ENCODE measurements at places on chromosomes 5 and 9. TPM values are rescaled to one million over a fixed set of nuclear protein-coding genes. Genes with fewer than 3 reads are reported as not detected.

DNA sequence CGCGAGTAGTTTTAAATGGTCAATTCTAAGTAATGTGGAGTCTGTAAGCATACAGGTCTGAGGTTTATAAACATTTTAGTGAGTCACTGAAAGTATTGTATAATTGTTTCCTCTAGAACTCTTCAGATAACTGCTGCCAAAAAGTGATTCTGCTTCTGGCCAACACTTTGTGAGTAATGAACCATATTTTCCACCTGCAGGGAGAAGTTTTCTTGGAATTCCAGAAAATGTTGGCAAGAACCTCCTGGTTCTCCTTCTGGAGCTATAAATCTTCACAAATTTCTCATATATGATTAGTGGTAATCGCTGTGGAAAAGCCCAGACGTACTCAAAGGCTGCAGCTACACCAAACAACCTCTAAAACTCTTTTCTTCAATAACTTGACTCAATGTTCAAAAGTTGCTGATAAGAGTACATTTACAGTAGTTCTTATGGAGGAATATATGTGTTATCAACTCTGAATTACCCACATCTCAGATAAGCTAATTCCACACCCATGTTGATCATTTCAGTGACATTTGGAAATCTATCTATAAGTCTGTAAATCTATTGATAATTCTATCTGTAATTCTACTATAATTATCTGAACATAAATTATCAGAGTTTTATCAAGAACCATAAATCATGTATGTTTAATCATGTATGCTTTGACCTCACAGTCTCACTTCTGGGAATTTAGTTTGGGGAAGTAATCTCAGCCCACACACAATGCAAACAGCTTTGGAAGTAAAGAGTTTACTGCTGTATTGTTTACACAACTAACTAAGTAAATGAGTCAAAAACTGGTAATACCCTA, 74.1 kb downstream of the FNBP1 start:
- DNase-seq = peak; percentile 98

The RGS7BP gene
- total RNA-seq = 0.72 TPM

The PCDHA12 gene
- 0.09 TPM for total RNA-seq

The MAST4 gene
- 16.8 TPM for total RNA-seq

- DNase-seq = no peak
Observed at GRCh38 chr9:132965478-132965877, 13.0 kb upstream of the GFI1B start.

DNA sequence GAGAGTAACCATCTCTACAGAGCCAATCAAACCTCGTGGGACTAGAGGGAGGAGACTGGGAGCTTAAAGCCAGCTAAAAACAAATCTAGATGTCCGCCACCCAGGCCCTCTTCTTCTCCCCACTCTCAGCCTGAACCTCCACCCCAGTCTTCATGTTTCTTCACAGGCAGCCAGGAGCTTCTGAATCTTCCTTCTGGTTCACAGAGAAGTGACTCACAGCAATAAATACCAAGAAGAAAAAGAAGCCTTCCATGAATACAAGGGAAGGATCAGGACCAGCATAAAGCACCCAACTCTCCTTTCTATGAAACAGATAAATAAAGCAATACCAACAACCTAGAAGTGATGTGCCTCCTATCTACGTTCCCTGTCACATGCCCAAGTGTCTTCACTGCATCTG, 103.3 kb upstream of the SLIT3 start:
- no peak for DNase-seq

DNA sequence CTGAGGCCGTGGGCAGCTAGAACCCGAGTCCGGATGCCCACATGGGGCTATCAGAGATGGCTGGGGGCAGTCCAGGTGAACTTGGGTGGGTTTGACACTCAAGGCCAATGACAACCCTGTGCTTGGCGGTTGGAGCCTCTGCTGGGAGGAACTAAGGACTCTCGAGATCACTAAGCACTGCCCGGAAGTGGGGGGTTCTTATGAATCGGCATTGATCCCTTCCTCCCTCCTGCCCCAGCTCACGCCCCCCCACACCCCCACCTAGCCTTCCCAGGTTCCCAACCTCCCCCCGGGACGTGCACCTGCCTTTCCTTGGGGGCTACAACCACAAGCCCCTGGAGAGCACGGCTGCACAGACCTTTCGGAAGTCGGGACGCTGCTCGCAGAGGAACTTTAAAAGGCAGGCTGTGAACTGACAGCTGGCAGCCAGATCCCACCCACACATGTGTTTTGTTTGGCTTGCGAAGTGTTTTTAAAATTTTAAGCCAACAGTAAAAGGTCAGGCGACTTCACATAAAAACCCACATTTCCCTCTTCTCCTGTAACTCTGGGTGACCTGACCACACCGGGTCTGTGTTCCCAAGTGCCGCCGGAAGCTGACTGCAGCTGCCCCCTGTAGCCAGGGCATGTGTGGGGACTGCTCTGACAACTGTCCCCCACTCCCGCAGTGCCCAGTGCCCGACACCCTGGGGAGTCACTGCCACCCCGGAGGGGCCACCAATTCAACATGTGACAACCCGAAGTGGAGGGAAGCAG, 5.1 kb upstream of the RALGDS start:
- peak; percentile 52 for DNase-seq

GRCh38 chr5:163772241-163772640, 266.8 kb downstream of the MAT2B start:
- DNase-seq = no peak

DNA sequence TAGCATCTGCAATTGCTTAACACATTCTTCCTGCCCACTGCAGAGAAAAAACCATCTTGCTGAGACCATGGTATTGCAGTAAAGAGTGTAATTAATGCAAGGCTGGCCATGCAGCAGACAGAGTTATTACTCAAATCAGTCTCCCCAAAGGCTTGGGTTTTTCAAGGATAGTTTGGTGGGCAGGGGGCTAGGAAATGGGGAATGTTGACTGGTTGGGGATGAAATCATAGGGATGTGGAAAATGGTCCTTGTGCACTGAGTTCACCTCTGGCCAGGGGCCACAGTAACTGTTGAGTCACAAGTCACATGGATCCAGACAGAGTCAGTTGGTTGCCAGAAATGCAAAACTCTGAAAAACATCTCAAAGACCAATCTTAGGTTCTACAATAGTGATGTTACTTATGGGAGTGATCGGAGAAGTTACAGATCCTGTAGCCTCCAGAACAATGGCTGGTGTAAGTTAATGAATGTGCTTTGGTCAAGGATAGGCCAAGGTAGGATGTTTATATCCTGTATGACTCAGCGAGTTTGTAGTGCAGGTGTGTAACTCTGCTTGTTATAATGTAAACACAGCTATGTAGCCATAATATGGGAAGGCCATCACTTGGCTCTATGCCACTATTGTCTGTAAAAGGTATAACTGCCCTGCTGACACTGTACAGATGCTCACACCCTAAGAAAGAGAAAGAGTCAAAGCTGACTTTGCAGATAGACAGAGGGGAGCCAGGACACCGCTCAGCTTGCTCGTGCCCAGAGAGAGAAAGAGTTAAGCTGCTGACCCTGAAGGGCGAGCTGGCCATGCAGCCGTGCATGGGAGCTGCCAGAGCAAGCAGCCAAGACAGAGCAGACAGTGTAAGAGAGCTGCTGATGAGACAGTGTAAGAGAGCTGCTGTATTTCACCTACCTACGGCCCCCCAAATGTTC, 27.2 kb downstream of the C9orf152 start:
- peak; percentile 90 for DNase-seq

DNA sequence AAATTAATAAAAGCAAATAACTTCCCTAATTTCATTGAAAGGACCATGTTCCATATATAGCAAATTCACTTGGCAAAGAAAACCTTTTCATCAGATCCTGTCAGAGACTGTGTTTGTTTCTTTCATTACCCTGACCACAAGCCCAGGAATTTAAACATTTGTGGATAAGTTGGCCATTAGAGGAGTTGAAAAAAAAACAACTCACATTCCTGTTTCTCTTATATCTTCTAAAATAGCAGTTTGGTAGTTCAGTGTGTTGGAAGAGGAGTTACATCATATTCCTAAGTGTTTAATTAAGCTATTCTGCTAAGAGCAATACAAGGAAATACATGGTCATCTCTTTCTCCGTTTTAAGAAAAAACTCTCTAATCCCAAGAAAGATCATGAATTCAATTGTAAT, 505.6 kb downstream of the TLE1 start:
- peak; percentile 24 for DNase-seq

GRCh38 chr9:12566404-12567090, 126.6 kb upstream of the TYRP1 start:
- no peak for DNase-seq

- DNase-seq = no peak
Observed at GRCh38 chr9:74499770-74500583, 2.8 kb downstream of the RORB start.

The PHF24 gene
- total RNA-seq = 0.16 TPM

The MED7 gene
- 15.4 TPM for total RNA-seq

The SEPTIN8 gene
- total RNA-seq = 22.7 TPM

GRCh38 chr9:69173891-69174615, at the start of gene TJP2:
Gene TJP2 (plus strand): TSS chr9:69174277. CDS start chr9:69174373, 96 bp downstream.
- DNase-seq = peak; percentile 51

GRCh38 chr9:37675661-37676060, 24.9 kb downstream of the FRMPD1 start:
- DNase-seq = no peak

GRCh38 chr5:169331292-169331852, 30.4 kb upstream of the SLIT3 start:
- DNase-seq = no peak

- DNase-seq = no peak
Observed at GRCh38 chr5:172626031-172626581, 15.0 kb upstream of the NEURL1B start.

The SNCAIP gene
- 0.57 TPM for total RNA-seq

- no peak for DNase-seq
Observed at GRCh38 chr5:78521455-78521854, 127.1 kb downstream of the LHFPL2 start.

GRCh38 chr5:110790673-110791072, 51.9 kb downstream of the SLC25A46 start:
- peak; percentile 91 for DNase-seq

DNA sequence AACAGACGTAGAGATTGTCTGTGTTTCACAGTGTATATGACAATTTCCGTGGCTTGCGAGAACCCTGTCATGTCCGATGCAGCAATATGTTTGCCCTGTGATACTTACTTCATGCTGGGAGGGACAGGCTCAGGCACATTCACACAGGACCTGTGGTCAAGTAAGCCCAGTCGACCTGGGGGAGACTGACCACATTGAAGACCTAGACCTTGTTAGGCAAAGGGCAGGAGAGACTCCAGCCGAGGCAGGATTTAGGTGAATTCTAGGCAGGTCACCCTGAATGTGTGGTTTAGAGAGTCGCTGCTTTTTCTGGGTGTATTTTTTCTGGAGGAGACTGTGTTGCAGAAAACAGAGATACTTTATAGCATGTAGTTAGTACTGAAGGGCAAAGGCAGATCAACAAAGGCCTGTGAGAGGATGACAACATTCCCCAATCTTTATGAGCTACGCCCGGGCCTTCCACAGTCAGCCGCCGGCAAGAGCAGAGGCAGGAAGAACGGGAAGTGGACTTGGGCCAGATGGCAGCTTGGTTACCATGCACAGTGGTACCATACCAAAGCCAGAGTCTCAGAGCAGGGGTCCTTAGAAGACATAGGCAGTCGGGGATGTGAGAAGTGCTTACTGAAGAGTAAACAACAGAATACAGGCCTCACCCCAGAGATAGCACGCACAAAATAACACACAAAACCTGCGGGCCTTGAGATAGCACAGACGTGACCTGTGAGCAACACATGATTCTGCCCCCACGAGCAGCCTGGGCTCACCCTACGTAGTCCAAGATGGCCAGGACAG, 220.7 kb downstream of the CACNA1B start:
- no peak for DNase-seq

DNA sequence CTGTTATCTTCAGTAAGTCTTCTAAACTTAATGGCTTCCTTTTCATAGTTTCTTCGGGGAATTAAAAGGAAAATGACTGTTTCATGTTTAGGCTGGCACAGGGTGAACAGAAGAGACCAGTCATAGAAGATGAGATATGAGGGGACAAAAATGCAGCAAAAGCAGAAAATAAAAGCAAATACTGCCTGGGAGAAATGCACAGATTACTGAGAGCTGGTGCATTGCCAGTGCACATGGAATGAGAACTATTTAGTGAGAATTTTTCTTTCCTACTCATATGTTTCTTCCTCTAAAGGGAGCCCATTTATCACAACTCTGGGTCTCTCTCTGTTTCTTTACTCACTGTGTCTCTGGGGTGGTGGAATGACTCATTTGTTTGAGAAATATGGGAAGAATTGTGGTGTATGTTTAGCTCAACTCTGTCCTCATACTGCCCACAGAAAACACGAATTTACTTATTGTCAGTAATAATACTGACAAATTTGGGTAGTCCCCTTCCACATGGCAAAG, 25.9 kb upstream of the ANKRD55 start:
- DNase-seq = peak; percentile 98

DNA sequence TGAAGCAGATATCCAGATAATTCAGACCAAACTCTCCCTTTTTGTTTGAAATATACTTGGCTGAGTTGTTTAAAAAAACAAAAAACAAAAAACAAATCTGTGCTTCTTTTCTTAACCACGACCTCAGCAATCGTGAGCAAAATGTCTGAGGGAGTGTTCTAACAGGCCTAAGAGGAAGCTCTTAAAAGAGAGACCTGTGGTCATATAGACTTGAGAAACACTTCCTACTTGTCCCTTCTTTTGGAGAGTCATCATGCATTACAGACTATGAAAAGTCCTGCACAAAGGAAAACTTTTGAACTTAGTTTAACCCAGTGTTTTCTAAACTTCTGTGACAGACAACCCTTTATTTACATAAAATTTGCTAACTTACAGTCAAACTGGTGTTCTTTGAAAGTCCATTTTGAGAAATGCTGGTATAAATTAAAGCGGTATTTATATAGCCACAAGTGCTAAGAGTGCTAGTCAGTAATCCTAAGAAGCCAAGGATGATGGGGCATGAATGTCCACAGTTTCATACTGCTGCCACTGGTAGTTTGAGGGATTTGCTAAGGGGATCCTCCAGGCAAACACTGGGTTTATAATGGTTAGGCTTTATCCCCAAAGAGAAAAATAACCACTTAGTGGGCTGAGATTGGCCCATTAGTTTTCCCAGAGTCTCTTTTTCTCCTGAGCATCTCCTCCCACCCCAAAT, 199.8 kb downstream of the LRRC70 start:
- no peak for DNase-seq

GRCh38 chr9:106321394-106322180, 541.4 kb upstream of the ZNF462 start:
- DNase-seq = no peak

DNA sequence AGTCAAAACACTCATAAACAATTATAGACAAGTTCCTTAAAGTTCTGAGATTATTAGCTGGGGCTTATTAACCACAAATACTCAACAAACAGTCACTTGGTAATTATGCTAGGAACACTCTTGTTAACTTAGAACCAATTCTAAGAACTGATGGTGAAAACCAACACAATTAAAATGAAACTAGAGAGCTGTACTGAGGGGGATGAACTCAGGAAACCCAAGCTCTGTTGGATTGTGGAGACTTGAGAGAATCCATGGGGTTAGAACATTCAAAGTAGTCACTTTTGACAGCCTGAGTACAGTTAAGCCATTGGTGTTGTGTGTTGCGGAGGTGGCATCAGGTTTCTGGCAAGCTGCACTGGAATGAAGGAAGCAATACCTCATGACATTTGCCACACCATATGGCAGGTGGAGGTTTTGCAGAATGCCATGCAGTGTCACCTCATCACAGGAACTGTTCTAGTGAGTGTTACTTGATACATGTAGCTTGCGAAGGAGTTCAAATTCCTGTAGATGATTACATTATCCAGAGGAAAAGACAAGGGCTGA, 480.9 kb upstream of the CD180 start:
- DNase-seq = no peak
